ENCODE measurements at places on chromosomes 2 and 18. TPM values are rescaled to one million over a fixed set of nuclear protein-coding genes. Genes with fewer than 3 reads are reported as not detected.

The VIT gene
- not detected for total RNA-seq

The FLACC1 gene
- total RNA-seq: 0.98 TPM

The DTNA gene
- total RNA-seq: not detected

The ALKAL2 gene
- not detected for total RNA-seq

The GREB1 gene
- 0.91 TPM for total RNA-seq

The SERPINB12 gene
- total RNA-seq: not detected

The ALK gene
- not detected for total RNA-seq

The LIPG gene
- 0.16 TPM for total RNA-seq

The IL18R1 gene
- 25.9 TPM for total RNA-seq

The PLGLB2 gene
- total RNA-seq: 2.7 TPM

The C2orf80 gene
- total RNA-seq: not detected

The IHH gene
- not detected for total RNA-seq

The RPE gene
- 60.7 TPM for total RNA-seq

The CYRIA gene
- 1.7 TPM for total RNA-seq

The TTN gene
- total RNA-seq: 11.5 TPM

The PSMD14 gene
- total RNA-seq: 68.3 TPM

The KIF1A gene
- total RNA-seq: 4.6 TPM

The REG3G gene
- not detected for total RNA-seq

The COL5A2 gene
- 4.6 TPM for total RNA-seq

The NEU2 gene
- total RNA-seq: not detected

The CCNYL1 gene
- 5.8 TPM for total RNA-seq

The PJVK gene
- total RNA-seq: 1.9 TPM

The GRB14 gene
- total RNA-seq: not detected

The ITPRIPL1 gene
- total RNA-seq: 56.9 TPM
